Stimulated activated CD4-positive, alpha-beta T cell treated with anti-CD3 and anti-CD28 coated beads, Interleukin-12 subunit alpha, Interleukin-12 subunit beta, amount 100 ng/mL, for 4 hours (primary cell): ENCODE measurements at places on chromosomes 5 and 9.

- no peak for DNase-seq
Observed at GRCh38 chr9:78167356-78167755, 68.5 kb upstream of the CEP78 start.

- no peak for DNase-seq
Observed at GRCh38 chr9:21454149-21454548, 13.9 kb downstream of the IFNA1 start.

DNA sequence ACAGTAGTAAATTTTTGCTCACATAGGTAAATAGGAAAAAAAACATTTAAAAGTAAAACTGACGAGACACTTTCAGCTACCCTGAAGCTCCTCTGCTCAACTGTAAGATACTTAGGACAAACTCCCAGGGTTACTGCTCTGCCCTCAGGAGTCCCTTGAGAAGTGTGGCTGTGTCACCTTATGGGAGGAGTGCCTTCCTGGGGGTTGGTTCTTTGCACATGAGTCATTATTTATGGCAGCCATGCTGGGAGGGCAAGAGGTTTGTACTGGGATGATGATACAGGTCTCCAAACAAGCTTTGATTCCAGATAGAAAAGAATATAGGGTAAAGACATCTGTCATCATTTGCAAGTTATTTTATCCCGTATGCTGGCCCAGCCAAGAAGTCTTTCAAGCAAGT, 45.9 kb downstream of the TTC1 start:
- no peak for DNase-seq

GRCh38 chr5:126852091-126852571, 75.2 kb downstream of the LMNB1 start:
- no peak for DNase-seq

GRCh38 chr9:89969156-89969675, 364.4 kb downstream of the GADD45G start:
- DNase-seq = peak; percentile 22

- DNase-seq = no peak
Observed at GRCh38 chr5:147084702-147085101, 150.1 kb upstream of the STK32A start.

DNA sequence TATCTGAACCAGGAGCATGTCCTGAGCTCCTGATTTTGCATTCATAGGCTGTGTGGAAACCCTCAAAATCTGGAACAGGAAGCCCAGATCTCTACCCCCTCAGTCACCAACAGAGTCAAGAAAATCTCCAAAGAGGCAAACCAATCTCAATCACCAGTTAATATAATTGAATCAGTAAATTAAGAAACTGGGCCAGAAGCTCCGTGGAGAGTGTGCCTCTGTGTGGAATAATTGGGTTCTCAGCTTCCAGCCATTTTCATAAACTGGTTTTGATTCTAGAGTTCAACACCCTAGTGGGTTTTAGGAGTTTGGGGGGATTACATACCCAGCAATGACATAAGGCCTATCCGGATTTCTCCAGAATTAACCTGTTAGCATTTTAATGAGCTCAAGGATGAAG, 362.9 kb downstream of the IRX2 start:
- no peak for DNase-seq

DNA sequence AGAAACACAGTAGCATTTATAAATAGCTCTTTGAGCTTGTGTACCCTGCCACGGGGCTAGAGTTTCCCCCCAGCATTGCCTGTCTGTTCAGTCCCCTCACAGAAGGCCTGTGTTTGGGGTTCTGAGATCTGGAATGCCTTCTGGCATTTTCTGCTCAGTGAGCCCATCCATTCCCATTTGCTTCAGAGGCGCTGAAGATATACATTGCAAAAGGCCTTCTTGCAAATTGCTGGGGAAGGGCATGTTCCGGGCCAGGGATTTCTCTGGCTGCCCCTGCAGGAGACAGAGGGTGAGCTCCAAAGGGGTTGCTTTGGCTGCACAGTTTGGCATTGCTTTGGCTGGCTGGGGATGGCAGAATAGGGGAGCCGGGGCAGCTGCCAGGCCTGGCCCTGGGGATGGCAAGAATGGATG, 308.4 kb downstream of the MSX2 start:
- DNase-seq = no peak

- no peak for DNase-seq
Observed at GRCh38 chr5:137119321-137119720, 379.8 kb downstream of the SPOCK1 start.

GRCh38 chr5:116942622-116943021, 368.0 kb upstream of the SEMA6A start:
- no peak for DNase-seq

GRCh38 chr9:101119206-101119819, 90.8 kb downstream of the PLPPR1 start:
- no peak for DNase-seq

DNA sequence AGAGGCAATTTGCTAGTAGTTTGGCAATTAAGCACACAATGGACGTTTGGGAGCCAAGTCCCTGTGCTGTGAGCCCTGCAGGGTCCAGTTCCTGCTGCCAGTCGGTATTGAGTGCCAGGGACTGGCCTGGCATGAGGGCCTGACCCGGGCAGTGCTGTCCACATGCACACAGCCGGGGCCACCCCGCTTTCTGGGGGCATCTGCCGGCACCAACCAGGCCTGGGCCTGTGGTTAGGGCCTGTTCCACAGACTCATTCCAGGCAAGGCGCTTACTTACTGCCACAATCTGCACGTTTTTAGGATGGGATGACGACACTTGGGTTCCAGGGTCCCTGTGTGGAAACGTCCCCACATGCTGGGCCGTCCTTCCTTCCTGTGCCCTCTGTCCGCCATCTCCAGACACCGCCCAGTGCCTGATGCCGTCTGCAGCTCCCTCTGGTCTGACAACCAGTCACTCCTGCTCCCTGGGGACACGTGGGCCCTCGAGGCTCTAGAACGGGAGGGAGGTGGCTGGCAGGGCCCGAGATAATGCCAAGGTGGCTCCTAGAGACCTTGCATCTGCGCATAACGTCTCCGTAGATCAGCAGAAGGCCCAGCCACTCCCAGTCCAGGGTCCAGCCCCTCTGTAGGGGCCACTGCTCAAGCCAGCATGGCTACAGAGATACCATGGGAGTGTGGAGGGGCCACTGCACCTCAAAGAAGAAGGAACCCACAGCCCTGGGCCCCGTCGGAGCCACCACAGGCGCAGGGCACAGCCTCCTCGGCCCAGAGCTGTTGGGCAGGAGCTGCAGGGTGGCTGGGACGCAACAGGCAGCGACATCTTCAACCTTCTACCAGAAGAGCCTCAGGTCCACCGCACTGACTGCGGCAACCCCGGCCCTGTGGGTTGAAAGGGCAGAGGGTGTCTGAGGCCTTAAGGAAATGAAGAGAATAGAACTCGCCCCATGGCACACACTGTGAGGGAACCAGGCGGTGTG, 24.7 kb downstream of the SLC9A3 start:
- DNase-seq = no peak

GRCh38 chr9:121860213-121860612, 208.8 kb downstream of the DAB2IP start:
- DNase-seq = no peak

DNA sequence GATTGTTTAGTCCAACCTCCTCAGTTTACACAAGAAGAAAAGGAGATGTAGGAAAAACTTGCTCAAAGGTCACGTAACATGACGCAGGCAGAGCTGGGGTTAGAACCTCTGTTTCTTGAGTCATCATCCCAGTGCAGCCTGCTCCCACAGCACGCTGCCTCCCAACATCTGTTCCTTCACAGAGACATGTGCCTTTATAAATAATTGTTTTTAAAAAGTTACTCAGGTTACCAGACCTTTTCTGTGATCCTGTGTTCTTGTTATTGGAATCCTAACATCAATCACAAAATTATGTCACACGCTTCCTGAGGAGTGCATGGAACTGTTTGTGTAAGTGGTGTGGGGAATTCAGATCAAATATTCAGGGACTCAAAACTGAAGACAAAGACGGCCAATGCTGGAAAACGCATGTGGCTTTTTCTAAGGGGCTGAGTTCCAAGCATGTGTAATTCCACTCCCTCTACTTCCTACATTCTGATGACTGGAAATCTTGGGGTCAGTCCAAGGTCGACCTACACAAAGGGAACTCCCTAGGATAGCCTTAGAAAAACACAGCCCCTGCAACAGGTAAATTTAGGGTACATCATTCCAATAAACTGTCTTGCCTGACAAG, 184.3 kb downstream of the TSSK1B start:
- DNase-seq = no peak

DNA sequence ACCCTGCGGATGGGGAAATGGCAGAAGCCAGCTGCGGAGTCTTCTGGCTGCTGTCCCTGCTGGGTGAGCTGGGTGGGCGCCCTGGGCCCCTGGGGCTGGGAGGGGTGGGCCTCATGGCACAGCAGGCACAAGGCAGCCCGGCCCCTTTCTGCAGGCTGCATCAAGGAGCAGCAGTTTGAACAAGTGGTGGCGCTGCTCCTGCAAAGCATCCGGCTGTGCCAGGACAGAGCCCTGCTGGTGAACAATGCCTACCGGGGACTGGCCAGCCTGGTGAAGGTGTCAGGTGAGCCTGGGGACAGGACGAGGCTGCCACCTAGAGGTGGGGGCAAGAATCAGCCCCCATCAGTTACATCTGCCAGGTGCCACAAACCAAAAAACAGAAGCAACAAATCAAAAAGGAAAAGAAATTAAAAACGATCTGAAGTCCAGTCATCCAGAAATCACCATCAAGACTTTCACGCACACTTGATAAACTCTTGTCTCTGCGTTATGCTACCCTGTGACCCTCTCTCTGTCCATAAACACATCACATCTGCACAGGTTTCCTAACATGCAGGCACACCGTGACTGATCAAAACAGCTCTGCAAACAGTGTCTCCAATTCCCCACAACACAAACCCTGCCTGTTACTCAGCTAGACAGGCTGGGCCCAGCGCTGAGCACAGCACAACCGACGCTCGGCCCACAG, 13.9 kb downstream of the REXO4 start:
- peak; percentile 56 for DNase-seq

- peak; percentile 58 for DNase-seq
Observed at GRCh38 chr9:111896942-111897600, 457 bp downstream of the UGCG start.

DNA sequence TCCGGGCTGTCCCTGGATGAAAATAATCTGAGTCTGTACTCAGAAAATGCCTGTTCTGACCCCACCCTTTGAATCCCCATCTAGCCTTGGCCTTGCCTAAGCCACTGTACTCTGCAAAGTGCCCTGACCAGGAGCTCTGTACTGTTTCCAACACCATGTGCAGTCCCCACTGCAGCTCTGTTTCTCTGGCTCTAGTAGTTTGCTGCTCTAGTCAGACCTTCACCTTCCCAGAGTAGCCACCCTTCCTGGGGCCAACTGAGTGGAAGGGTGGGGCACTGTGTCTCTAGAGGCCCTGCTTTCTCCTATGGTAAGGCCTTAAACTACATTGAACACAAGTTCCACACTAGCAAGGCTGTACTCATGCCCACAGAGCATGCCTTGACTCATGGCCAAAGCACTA, 31.9 kb downstream of the P4HA2 start:
- no peak for DNase-seq

- DNase-seq = no peak
Observed at GRCh38 chr5:151427258-151427657, 20.1 kb upstream of the SLC36A1 start.

- DNase-seq = no peak
Observed at GRCh38 chr5:96569332-96569731, 92.8 kb upstream of the CAST start.

DNA sequence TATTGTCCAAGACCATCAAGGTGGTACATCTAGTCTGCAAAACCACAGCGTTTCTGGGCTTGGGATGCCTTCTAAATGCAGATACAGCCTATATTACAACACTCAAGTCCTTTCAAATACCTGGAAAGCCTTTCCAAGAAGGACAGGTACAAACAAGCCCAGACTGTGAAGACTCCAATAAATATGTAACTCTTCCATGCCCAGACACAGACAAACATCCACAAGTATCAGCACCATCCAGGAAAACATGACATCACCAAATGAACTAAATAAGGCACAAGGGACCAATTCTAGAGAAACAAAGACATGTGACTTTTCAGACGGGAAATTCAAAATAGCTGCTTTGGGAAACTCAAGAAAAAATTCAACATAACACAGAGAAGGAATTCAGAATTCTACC, 152.7 kb upstream of the POC5 start:
- DNase-seq = no peak

GRCh38 chr9:11743356-11743755, 949.8 kb upstream of the TYRP1 start:
- no peak for DNase-seq

- no peak for DNase-seq
Observed at GRCh38 chr5:74949976-74950375, 83.8 kb upstream of the FAM169A start.

- DNase-seq = no peak
Observed at GRCh38 chr5:138385660-138386059, 33.2 kb downstream of the KDM3B start.

- no peak for DNase-seq
Observed at GRCh38 chr5:77175231-77175630, 35.2 kb upstream of the PDE8B start.

GRCh38 chr9:95438561-95439357, 78.0 kb downstream of the PTCH1 start:
- no peak for DNase-seq

- DNase-seq = no peak
Observed at GRCh38 chr5:137666901-137667300, 69.0 kb downstream of the KLHL3 start.
